ENCODE measurements at places on chromosomes 13 and 19.

DNA sequence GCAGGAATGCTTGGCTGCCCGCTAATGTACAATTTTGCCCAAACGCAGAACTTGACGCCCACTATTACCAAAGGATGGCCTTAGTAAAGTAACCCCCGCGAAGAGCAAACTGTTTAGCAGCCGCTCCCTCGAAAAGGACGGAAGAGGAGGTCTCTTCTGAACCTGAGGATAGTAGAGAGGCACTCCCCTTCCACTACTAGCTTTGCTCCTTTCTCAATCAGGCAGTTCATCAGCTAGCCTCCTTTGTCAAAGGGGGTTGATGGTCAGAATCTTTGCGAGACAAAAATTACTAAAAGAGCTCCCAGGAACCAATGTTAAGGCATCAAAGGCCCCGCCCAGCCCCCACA is 534 bp downstream of the CAB39L start:
- no peaks in the 10 kb centered on the region for H3K36me3 ChIP-seq
- peak; percentile 71 for DNase-seq
- H3K4me1 ChIP-seq = peaks cover 5% of the 10 kb centered on the region
- H3K4me3 ChIP-seq = peak overlapping the region; percentile 94
- peak overlapping the region; percentile 99 for H3K27ac ChIP-seq

DNA sequence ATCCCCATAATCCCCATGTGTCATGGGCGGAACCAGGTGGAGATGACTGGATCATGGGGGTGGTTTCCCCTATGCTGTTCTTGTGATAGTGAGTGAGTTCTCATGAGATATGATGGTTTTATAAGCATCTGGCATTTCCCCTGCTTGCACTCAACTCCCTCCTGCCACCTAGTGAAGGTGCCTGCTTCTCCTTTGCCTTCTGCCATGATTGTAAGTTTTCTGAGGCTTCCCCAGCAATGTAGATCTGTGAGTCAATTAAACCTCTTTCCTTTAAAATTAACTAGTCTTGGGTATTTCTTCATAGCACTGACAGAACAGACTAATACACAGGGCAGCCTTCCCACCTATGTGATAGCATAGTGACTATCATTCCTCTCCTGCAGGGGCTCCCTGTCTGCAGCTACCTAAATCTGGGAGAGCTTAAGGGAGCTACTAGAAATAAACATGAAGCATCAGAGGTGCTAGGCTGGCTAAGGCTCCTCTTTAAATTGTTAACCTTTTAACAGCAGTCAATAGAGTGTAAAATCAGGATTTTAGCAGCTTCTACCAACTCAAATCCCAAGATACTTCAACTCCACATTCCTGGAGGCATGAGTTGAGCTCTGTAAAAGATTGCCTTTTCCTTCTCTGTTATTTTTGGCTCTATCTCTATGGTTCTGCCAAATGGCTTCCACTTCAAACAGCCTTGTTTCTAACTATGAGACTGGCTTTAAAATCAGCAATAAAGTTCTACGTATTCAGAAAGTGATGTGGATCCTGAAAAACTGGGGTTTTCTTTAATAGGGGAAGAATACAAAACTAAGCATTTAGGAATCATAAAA is 112.3 kb downstream of the VWA8 start:
- no peaks in the 10 kb centered on the region for H3K36me3 ChIP-seq
- DNase-seq = peak; percentile 19
- H3K27ac ChIP-seq = no peak overlapping the region
- H3K4me1 ChIP-seq = peaks cover 2% of the 10 kb centered on the region

DNA sequence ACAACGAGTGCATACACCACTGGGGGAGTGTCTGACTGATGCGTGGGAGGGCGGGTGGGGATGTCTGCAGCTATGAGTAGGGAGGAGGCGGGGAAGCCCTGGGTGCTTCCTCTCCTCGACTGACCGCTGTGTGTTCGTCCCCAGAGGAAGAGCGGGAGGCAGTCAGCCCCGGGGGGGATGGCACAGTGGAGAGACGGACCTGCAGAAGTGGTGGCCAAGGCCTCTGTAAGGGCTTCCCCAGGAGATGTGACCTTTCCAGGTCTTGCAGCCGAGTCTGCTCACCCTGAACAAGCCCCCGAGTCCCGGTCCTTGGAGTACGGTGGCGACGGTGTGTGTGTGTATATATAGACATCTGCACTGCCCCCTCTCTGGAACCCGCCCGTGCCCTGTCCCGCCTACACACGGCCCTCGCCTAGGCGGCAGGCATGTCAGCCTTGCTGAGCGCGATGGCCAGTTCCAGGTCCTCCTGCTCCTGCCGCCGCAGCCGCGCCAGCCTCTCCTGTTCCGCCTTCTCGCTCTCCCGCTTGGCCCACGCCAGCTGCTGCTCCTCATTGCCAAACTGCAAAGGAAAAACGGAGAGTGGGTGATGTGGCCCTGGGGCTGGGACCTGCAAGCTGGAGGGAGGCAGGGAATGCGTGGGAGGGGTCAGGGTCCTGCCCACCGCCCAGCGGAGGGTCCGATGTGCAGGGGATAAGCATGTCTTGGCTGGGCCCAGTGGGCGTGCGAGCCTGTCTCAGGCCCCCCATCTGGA is 30.8 kb downstream of the KLF2 start:
- H3K27me3 ChIP-seq = no peaks in the 10 kb centered on the region
- peaks cover 19% of the 10 kb centered on the region for H3K4me1 ChIP-seq
- DNase-seq = no peak
- peaks cover 7% of the 10 kb centered on the region for H3K36me3 ChIP-seq
- H3K4me3 ChIP-seq = no peak overlapping the region

DNA sequence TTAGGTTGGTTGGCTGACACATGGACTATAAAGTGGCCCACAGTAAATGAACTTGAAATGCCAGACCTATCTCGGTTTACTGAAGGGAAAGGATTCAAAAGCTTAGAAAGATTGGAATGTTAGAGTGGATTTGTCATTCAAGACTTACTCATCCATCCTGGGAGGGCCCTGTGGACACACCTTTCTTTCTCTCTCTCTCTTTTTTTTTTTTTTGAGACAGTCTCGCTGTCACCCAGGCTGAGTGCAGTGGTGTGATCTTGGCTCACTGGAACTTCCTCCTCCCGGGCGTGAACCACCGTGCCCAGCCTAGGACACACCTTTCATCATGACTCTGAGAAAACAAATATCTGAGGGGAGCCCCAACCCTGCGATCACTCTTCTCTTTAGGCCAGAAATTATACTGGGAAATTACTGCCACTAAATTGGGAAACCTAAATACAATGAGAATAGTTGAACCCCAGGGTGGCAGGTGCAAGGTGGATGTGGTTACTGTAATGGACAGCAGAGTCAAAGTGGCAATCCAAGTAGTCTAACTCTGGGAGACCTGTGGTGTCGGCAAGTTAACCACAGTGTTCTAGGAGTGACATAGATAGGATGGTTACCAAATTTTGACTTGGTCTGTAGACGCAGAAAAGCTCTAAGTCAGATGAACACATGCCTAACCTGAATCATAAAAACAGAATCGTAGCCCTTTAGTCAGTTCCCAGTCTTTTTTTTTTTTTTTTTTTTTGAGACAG is 47.1 kb upstream of the ZMYM5 start:
- no peaks in the 10 kb centered on the region for H3K27me3 ChIP-seq
- no peak overlapping the region for H3K27ac ChIP-seq
- H3K4me1 ChIP-seq = no peaks in the 10 kb centered on the region
- no peak for DNase-seq

DNA sequence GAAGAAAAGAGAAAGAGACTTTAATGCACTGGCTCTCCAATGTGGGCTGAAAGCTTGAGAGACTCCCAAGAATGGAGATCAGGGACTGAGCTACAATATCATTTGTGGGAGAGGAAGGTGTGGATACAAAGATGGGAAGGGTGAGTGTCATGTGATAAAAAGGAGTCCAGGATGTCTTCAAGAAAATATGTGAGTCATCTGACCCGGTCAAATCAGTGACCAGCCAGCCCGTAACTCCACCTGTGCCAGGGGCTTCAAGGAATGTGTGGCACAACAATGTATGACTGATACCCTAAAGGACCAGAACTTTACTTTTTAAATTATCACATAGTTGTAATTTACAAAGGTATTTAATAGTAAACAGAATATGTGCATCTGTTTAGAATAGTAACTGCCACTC is 97.2 kb downstream of the DOCK9 start:
- H3K4me1 ChIP-seq = peaks cover 18% of the 10 kb centered on the region
- H3K4me3 ChIP-seq = no peak overlapping the region
- H3K27me3 ChIP-seq = no peaks in the 10 kb centered on the region
- peaks cover 76% of the 10 kb centered on the region for H3K36me3 ChIP-seq
- no peak for DNase-seq

GRCh38 chr13:113937073-113937472 is 36.8 kb downstream of the C13orf46 start:
- no peaks in the 10 kb centered on the region for H3K36me3 ChIP-seq
- no peak overlapping the region for H3K27ac ChIP-seq
- DNase-seq = no peak
- peaks cover 12% of the 10 kb centered on the region for H3K27me3 ChIP-seq
- no peak overlapping the region for H3K4me3 ChIP-seq

GRCh38 chr13:112891477-112892401 is 77.3 kb upstream of the MCF2L start:
- no peak overlapping the region for H3K4me3 ChIP-seq
- H3K36me3 ChIP-seq = no peaks in the 10 kb centered on the region

DNA sequence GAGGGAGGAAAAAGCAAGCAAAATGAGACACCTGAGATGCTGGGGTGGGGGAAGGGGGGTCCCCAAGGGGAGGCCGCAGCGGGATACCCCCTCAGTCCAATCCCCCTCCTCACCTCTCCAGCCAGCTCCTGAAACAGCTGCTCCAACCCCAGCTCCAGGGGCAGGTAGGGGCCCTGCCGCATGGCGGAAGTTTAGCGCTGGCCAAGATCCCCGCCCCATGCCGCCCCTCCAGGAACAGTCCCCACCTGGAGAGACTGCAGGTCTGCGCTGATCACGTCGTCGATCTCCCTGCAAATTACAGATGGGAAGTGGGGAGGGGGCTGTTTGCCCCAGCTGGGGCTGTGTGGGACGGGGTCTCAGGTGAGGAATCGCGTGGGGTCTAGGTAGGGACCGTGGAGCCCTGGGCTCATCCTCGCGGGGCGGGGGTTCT is 9.0 kb downstream of the CAPN12 start:
- peak; percentile 17 for DNase-seq
- H3K27ac ChIP-seq = no peak overlapping the region
- H3K4me3 ChIP-seq = peak overlapping the region; percentile 13
- H3K27me3 ChIP-seq = peaks cover 8% of the 10 kb centered on the region
- peaks cover 18% of the 10 kb centered on the region for H3K36me3 ChIP-seq
- peaks cover 33% of the 10 kb centered on the region for H3K4me1 ChIP-seq

DNA sequence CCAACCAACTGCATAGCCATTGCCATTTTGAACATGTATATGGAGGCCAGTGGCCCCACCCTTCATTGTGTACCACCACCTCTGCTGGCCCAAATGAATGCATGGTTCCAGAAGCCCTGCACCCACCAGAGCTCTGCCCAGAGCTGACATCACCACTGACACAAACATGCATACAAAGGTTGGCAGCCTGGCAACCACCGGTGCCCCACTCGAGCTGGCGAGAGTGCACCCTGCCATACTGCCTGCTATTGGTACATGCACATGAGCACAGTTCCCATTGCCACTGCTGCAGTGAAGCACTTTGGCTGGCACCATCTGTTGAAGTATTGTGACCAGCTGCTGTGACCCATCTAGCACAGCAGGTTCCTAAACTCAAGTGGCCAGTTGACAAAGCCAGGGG is 1564.9 kb downstream of the OLFM4 start:
- no peaks in the 10 kb centered on the region for H3K4me1 ChIP-seq
- DNase-seq = no peak
- no peaks in the 10 kb centered on the region for H3K36me3 ChIP-seq
- H3K27ac ChIP-seq = no peak overlapping the region

GRCh38 chr13:39767791-39768517 is 112.5 kb downstream of the COG6 start:
- peak; percentile 25 for DNase-seq
- H3K36me3 ChIP-seq = no peaks in the 10 kb centered on the region
- peaks cover 17% of the 10 kb centered on the region for H3K4me1 ChIP-seq
- no peaks in the 10 kb centered on the region for H3K27me3 ChIP-seq
- H3K4me3 ChIP-seq = no peak overlapping the region

DNA sequence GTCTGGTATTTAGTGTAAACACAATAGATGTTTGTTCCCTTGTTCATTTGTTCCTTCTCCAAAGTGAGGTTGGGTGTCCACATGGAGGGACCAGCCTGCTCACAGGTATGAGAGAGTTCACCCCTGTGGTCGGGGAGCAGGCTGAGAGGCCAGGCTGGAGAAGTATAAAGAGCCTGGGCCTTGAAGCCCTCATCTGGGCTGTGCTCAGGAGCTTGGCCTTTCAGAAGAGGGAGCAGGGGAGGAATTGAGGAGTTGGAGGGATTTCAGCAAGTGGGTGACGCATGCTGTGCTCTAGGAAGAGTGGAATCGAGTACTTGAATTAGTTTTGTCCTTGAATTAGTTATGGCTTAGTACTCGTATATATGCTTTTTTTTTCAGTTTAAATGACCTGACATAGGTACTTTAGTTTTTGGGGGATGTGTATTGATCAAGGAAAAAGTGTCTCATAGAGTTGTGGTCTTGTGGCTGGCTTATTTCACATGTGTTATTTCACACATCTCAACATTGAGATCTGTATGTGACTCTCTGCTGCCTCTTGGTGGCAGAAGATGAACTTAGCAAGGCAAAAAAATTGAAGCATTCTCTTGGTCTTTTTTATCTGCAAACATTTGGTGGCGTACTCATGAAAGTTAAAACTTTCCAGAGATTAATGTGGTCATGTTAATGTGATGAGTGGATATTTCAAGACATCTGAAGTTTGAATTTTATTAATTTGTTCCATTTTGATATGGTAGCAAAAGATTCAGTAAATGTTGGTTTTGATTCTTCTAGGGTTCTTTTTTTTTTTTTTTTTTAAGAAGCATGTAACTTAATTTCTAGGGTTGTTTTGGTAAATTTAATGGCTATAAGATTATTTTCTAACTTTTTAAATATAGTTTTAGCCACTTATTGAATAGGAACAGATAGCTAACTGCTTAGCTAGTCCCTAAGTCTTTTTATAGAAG is 54.3 kb downstream of the SLAIN1 start:
- H3K36me3 ChIP-seq = peaks cover 2% of the 10 kb centered on the region
- peak; percentile 74 for DNase-seq
- H3K27ac ChIP-seq = no peak overlapping the region
- no peak overlapping the region for H3K4me3 ChIP-seq
- no peaks in the 10 kb centered on the region for H3K27me3 ChIP-seq

DNA sequence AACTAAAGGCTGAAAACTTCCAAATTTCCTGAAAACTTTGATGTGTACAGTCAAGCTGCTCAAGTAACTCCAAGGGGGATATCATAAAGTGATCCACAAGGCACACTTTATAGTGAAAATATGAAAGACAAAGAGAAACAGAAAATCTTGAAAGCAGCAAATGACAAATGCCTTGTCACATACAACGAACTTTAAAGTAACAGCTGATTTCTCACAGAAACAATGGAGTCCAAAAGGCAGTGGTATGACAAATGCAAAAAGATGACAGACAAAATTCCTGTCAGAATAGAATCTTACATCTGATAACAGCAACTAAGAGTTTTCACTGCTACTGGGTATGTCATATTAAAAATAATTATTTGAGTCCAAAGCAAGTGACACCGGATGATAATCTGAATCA is 1602.3 kb upstream of the PRR20A start:
- no peak for DNase-seq
- H3K36me3 ChIP-seq = no peaks in the 10 kb centered on the region
- no peaks in the 10 kb centered on the region for H3K4me1 ChIP-seq
- no peaks in the 10 kb centered on the region for H3K27me3 ChIP-seq
